WERI-Rb-1 (cell line): ENCODE measurements at places on chromosomes 2 and 18.

- DNase-seq = no peak
Measured at GRCh38 chr2:98900721-98901120, 35.3 kb downstream of the CRACDL start.

- DNase-seq = no peak
Measured at GRCh38 chr2:71880846-71881610, 266.6 kb downstream of the CYP26B1 start.

GRCh38 chr2:24164416-24164973 lies 10.4 kb upstream of the FAM228A start:
- DNase-seq = peak; percentile 53

DNA sequence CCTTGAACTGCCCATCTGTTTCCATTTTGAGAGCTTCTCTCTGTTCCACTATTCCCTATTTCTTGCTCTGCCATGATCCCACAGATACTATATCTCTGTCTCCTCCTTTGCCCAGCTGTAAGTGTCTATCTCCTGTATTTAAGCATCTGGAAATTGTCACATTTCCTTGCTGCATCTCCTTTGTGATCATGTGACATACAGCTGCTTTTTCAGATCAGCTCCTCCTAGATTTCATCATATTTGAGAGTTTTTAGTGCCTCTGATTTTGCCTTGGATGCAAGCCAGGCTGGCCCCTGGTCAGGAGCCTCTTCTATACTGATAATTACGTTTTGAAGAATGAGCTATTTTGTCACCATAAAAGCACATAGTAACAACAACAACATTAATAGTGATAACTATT lies 131.7 kb upstream of the TNP1 start:
- no peak for DNase-seq

DNA sequence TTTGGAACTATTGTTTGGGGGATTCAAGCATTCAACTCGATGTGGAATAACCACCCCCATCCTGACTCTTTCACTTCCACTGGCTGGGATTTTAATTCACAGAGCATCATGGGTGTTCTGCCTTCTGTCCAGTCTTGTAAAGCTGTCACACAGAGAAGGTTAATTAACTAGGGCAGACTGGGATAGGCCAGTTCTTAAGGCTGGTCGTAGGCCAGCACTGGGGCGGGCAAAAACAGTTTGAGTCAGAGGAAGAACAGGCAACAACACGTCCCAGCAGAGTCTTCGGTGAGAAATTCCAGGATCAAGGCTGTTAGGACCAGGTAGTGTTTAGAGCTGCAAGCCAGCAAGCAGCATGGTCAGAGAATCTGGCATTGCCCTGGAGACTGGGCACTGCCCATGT lies 4.0 kb upstream of the RNF152 start:
- peak; percentile 60 for DNase-seq

DNA sequence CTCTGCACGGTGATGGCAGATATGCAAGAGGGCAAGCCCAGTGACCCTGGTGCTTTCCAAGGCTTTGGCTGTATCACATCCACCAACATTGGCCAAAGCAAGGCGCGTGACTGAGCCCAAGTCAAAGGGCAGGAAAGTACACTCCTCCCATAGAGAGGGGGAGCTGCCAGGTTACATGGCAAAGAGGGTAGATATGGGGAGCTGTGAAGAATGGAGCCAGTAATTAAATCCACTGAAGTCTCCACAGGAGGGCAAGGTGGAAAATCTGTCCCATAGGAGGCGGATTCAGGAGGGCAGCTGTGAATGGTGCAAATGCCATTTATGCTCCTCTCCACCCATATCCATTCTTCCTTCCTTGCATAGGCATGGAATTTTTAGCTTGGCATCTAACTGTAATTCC lies 44.6 kb upstream of the THOC1 start:
- no peak for DNase-seq

DNA sequence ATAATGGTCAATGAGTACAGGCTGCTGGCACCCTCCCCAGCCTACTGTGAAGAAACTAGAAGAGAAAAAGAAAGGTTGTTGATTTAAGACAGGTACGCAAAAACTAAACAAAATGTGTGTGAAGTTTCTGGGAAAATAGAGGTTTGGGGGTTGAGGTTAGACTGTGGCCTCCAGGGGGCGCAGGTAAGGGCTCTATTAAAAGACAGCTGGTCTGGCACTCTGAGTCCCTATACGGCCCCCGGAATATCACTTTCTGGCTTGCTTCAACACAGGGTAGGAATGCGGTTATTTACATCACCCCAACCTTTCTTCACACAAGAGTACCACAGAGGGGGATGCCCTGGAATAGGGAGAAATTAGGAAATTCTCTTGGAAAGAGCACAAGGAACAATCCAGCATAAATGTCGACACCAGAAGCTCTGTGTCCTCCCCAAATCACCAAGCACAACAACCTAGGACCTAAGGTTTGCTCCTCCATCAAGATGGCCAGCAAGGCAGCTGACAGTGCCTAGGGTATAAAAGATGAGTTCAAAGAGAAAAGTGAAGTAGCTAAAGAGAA lies 480.8 kb upstream of the KLHL29 start:
- DNase-seq = peak; percentile 74

GRCh38 chr2:217142649-217143266 lies 282.9 kb upstream of the TNP1 start:
- DNase-seq = peak; percentile 64

GRCh38 chr2:23590241-23590869 lies 205.4 kb downstream of the KLHL29 start:
- no peak for DNase-seq

- no peak for DNase-seq
Measured at GRCh38 chr2:182597570-182598295, 118.3 kb upstream of the DNAJC10 start.

- no peak for DNase-seq
Measured at GRCh38 chr2:230318190-230319121, 8.5 kb upstream of the SP140L start.

- DNase-seq = no peak
Measured at GRCh38 chr18:21081426-21081825, 30.2 kb downstream of the ROCK1 start.

DNA sequence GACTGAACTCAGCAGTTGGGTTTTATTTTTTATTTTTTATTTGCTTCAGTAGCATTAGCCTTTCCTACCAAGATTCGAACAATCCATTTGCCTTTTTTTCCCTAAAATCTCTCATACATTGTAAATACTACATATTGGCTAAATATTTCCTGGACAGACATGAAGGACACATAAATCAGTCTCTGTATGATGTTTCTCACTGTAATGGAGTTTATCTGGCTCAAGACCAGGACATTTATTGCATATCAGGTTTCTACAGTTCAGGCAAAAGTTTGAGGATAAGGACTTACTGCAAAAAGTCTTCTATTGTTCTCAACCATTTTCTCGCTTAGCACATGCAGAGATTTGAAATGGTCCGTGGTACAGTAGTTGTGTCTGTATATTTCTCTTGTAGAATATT lies 3.3 kb downstream of the CLUL1 start:
- no peak for DNase-seq
